ENCODE measurements at places on chromosomes 6 and 20.

DNA sequence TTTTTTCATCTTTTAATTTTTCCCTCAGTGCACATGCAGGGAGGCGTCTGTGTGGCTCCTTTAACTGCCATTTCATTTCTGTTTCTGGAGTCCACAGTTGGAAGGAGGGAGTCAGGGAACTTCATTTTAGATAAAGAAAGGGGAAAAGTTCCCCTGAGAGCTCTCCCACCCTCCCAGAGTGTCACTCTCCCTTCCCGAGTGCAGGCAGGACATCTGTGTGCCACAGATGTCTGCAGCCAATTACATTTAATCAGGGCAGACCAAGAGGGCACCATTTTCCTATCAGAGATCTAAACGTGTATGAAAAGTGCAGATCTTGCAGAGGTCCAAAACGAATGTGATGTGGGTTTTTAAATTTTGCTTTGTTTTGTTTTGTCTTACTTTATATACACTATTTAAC lies 96.6 kb downstream of the PXDC1 start:
- no peak for DNase-seq

DNA sequence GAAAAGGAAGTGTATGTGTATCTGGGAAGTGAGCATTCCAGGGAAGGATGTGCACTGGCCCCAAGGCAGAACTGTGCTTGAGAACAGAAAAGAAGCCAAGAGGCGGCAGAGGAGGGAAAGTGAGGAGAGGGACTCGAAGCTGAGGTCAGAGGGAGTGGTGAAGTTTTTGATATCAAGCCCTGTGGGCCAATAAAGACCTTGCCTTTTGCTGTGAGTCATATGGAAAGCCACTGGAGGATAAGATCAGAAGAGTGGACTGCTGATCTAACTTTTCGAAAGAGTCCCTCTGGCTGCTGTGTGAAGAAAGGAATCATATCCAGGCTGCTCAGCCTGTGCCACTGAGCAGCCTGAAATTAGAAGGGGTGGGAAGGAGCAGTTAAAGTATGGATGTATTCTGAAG lies 99.4 kb downstream of the EYA4 start:
- DNase-seq = no peak

DNA sequence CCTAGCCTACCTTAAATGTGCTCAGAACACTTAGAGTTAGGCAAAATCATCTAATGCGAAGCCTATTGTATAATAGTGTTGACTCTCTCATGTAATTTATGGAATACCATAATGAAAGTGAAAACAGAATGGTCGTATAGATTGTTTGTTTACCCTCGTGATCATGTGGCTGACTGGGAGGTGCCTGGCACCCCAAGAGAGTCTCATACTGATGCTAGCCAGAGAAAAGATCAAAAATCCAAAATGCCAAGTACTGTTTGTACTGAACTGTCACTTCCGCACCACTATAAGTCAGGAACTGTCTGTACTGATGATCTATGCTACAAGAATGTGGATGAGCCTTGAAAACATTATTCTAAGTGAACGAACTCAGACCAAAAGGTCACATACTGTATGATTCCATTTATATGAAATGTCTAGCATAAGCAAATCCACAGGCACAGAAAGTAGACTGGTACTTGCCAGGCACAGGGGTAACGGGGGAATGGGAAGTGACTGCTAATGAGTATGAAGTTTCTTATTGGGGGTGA lies 22.4 kb downstream of the ZMYND8 start:
- no peak for DNase-seq

DNA sequence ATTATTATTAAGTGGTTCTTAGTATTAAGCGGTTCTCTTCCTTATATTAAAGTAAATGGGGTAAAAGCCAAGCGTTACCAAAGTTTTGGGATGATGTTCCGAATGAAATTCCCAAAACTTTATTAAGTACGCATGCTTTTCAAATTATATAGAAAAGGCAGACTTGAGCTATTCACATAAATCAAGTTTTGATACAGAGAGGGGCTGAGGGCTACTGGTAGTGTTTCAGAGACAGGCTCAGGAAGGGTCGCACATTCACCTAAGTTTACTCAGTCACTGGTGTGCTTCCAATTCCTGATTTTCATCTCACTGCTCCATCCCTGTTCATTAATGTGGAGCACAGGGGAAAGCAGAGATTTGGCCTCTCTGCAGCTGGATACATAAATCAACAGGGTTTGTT lies 652.2 kb downstream of the QKI start:
- no peak for DNase-seq

DNA sequence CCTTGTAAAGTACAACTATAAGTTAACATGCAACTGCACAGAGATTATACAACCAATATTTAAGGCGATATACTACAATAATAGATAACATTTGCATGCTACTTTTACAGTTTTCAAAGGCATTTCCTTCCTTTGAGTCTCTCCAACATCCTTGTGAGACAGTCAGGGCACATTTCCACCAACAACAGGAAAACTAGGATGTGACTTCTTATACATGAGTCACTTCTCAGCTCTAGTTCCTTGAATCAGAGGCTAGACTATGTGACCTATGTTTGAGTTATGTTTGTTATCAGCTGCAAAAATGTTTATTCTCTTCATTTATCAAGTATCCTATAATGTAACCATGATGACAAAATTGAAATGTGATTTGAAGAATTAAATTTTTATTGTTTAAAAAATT lies 51.7 kb upstream of the TFAP2D start:
- no peak for DNase-seq
